ENCODE measurements at places on chromosomes 4 and X.

- DNase-seq = no peak
Measured at GRCh38 chr4:115515772-115516171, 402.4 kb upstream of the NDST4 start.

- DNase-seq = no peak
Measured at GRCh38 chr4:113449410-113449974, 312.0 kb downstream of the CAMK2D start.

- DNase-seq = no peak
Measured at GRCh38 chr4:16270454-16271328, 44.4 kb upstream of the TAPT1 start.

GRCh38 chrX:24646006-24646405 lies 1.1 kb downstream of the PCYT1B start:
- DNase-seq = no peak

DNA sequence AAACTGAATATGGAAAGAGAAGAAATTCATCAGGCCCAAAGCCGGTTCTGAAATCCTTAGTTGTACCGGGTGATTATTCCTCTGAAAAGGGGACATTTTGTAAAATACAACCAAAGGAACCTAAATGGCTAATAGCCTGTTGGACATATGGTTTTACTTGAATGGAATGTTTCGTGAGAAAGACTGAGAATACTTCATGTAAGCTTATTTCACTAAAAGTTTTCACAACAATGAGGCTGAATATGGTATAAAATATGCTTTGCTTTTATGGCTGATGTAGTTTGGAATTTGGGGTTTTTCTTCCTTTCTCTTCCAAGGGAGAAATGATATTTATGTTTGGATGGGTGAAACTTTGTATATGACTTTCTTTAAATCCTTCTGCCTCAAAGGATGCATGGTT lies 2.7 kb downstream of the GRIA3 start:
- no peak for DNase-seq
